ENCODE measurements at places on chromosomes 13 and 19.

- DNase-seq, result no peak
Observed at GRCh38 chr19:17835182-17836006, 12.4 kb downstream of the JAK3 start.

GRCh38 chr19:4200940-4201542, 18.6 kb downstream of the ANKRD24 start:
- DNase-seq, result no peak

DNA sequence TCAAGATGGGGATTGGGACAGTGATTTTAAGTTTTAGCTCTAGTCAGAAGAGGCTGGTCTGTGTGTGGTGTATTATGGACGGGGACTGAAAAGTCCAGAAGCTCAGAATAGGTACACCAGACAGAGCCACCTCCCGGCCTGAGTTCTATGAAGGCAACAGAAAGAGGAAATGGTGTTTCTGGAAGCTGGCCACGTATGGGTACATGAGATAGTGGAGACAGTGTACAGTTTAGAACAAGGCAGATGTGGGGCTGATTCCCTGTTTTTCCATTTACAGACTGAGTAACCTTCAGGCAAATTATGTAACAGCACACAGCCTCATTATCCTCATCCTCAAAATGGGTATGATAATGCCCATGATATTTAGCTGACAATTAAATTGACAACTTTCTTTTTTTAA, 1.3 kb downstream of the ZNF175 start:
- no peak for DNase-seq

GRCh38 chr13:96002322-96003131, 50.7 kb downstream of the UGGT2 start:
- DNase-seq, result no peak

DNA sequence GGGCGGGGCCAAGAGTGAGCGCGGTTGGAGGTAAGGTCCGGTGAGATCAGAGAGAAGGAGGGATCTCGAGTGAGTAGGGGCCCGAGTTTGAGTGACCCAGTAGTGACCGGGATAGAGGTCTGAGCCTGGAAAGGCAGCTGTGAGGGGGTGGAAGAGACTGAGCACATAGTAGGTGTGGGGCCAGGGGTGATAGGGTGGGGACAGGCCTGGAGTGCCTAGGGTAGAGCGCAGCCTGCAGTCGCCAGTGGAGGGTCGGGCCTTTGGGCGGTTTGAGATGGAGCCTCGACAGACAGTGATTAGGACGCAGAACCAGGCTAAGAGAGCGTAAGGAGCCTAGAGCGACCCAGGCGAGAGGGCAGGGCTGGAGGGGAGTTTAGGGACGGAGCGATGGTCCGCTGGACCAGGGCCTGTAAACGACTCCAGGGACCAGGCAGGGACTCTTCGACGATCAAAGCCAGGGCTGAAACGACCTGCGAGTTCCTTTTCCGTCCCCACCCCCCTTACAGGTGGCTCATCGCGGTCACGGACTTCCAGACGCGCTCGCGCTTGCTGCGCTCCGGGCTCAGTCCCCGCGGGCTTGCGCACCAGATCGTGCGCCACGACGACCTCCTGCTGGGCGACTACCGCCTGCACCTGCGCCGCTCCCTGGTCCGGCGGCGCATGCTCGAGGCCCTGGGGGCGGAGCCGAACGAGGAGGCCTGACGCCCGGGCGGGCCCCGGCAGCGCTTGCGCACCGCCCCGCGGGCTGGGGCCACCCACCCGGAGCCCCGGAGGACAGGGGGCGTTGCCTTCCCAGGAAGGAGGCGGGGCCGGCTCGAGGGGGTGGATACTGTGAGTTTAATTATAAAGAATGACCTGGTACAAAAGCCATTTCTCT, 9.4 kb downstream of the C19orf81 start:
- no peak for DNase-seq

GRCh38 chr19:3124630-3125029, 11.2 kb upstream of the GNA15 start:
- no peak for DNase-seq

DNA sequence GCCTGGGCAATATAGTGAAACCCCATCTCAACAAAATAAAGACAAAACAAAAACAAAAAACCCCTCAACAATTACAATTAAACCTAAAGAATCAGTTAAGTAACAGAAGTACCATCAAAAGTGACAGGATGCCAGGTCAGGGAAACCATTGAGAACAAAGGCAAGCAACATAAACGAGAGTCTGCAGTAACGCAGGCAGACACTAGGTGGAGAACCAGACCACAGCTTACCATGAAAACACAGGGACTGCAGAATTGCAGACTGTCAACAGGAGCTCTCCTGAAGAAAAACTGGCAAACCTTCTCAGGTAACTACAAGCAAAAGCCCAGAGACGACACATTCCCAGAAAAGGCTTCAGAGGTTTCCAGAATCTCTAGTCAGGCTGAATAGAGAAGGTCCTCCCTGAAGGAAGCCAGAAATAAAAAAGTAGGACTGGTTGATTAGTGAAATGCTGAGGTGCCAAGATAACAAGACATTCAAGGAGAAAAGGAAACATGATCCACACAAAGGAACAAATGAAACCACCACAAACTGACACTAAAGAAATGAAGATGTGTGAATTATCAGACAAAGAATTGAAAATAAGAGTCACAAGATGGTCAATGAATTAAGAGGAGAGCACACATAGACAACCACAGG, 2.2 kb upstream of the ZNF665 start:
- DNase-seq, result peak; percentile 38

DNA sequence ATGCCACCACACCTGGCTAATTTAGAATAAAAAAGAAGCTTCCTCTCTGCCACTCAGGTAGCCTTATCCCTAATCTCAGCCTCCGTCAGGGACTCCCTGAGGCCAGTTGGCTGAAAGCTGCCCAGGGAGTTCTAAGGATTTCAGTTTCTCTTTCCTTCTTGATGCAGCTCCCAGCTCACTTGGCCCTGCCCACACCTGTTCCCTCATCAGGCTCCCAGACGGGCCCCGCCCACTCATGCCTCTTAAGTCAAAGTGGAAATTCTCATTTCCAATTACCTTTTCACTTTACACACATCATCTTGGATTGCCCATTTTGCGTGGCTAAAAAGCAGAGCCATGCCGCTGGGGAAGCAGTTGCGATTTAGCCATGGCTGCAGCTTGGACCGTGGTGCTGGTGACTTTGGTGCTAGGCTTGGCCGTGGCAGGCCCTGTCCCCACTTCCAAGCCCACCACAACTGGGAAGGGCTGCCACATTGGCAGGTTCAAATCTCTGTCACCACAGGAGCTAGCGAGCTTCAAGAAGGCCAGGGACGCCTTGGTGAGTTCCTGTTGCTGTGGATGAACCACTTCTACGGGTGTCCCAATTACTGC, at the start of gene IFNL1:
TSS of gene IFNL1 (plus strand) at position 353 of the 591 bp plus-strand sequence. CDS start at position 368, 15 bp downstream.
- no peak for DNase-seq

GRCh38 chr19:15251749-15252397, 19.6 kb upstream of the EPHX3 start:
- no peak for DNase-seq

- DNase-seq, result no peak
Observed at GRCh38 chr13:59997976-59998375, 165.8 kb downstream of the DIAPH3 start.

GRCh38 chr19:48616491-48617056, 1.7 kb upstream of the FAM83E start:
- DNase-seq, result no peak

GRCh38 chr19:30254158-30254557, 118.0 kb upstream of the ZNF536 start:
- no peak for DNase-seq

DNA sequence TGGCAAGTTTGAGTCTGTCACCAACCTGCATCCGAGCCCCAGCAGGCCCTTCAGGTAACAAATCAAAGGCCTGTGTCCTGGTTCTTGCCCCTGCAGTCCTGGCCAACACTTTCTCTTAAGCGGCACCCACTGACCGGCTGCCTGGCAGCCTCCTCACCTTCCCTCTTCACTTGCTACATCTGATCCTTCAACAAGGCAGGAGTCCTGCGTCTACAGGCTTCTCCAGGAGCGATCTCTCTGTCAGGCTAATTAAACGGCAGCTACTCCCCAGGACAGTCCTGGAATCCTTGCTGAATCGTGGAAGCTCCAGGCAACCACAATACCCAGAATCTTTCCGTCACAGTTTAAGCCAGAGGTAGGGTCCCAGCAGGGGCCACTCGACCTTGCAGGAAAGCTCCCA, 41.1 kb upstream of the GAS6 start:
- DNase-seq, result no peak

DNA sequence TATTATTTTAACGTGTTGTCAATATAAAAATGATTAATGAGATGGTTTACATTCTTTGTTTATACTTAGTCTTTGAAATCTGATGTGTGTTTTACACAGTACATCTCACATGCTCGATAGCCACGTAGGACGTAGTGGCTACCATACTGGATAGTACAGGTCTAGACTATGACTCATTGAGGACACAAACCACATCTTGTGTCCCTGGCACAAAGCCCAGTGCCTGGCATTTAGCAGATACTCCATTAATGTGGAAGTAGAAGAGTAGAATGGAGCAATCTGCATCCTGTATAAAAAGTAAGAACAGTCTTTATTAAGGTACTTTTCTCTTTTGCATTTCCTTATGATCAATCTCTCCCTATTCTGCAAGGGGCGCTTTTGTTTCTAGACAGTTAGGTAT, 49.0 kb upstream of the FRY start:
- DNase-seq, result no peak

- no peak for DNase-seq
Observed at GRCh38 chr13:80151016-80151415, 189.9 kb downstream of the SPRY2 start.

- no peak for DNase-seq
Observed at GRCh38 chr19:18980432-18981020, 39.5 kb upstream of the HOMER3 start.

- DNase-seq, result no peak
Observed at GRCh38 chr19:47509170-47509847, 5.6 kb downstream of the NAPA start.

DNA sequence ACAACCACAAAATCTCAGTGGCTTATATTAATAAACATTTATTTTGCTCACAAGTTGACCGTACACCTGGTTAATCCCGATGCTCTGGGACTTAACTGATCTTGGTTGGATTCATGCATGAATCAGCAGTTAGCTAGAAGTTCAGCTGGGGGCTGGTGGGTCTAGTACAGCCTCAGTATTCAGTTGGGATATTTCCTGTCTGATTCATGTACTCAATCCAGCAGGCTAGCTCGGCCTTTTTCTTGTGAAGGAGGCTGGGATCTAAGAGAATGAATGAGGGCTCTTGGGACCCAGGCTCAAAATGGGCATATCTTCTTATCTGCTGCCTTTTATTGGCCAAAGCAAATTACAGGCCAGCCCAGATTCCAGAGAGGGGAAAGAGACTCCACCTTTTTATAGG, 178.8 kb downstream of the KCTD12 start:
- DNase-seq, result no peak

DNA sequence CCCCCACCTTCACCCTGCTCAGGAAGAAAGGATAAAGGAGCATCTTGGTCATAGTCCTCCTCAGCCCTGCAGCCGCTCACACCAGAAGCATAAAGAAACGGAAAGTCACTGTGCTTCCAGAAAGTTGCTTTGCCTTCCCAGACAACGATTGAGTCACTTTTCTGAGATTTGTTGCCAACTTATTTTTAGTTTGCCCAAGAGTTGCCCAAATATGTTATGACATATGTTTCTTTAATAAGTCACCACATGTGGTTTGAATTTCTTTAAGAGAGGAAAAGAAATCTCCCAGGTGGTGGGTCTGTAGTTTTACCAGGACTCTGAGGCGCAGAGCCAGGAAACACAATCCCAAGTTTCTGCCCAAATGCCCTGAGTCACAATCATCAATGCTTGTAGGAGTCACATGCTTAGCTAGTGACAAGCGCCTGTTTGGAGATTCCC, 63.4 kb upstream of the LRCH1 start:
- no peak for DNase-seq

DNA sequence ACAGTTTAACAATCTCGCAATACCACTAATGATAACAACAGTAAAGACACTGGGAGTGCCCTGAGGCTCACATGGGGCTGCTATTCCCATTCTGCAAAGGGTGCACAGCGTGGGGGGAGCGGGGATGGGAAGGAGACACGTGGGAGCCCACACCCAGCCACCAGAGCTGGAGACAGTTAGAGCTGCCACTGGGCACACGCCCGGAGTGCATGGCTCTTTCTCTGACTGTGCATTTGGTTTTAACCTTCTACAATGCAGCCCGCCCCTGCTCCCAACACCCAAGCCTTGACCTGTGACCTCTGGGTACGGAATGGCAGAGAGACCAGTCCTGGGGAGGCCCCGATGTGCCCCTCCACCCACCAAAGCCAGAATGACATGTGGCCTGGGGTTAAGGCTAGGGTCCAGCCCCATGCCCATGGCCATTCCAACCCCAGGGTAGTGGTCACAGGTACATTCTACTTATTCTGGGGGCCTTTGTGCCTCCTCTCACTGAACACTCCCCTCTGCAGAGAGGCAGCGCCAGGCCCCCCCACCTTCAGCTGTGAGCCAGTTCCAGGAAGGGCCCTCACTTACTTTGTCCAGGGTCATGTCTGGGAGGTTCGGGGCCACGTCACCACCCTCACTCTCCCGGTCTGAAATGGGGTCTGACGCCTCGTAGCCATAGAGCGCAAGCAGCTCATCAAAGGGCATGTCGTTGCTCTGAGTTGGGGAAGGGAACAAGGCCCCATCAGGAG, 17.1 kb downstream of the MIER2 start:
- no peak for DNase-seq

DNA sequence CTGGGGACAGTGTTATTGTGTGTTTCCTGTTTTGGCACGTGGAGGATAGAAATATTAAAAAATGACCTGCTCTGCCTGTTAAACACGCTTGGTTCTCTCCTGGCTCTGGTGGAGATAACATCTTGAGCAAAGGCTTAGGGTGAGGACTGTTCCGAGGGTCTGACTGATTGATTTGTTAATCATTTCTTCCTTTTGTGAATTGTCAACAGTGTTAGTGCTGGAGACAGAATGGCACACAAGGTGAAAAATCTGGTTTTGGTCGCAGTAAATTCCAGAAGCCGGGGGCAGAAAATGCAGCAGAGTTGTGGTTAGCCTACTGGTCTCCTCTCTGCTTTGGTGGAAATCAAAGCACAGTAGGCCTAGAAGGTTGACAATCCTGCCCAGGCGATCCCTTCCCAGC, 163.6 kb downstream of the FGF9 start:
- no peak for DNase-seq

- no peak for DNase-seq
Observed at GRCh38 chr19:7975037-7975436, 30.4 kb downstream of the ELAVL1 start.

DNA sequence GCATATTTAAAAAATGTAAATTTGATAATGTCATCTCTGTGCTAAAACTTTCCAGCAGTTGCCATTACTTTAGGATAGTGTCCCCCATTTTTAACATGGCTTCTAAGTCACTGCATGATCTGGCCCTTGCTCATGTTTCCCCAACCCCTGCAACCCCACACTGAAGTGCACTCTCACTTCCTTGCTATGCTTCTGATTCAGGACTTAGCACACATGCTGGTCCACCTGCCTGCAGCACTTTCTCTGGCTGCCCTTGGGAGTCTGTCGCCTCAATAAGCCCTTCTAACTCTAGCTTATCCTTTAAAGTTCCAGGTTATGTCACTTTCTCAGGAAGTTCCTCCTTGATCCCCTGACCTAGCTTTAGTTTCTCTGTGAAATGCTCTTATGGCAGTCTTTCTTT, 241.0 kb downstream of the POSTN start:
- no peak for DNase-seq

GRCh38 chr19:5976768-5977167, 1.2 kb downstream of the RANBP3 start:
- no peak for DNase-seq

GRCh38 chr13:48302871-48303358, 636 bp upstream of the RB1 start:
- DNase-seq, result no peak

- no peak for DNase-seq
Observed at GRCh38 chr13:36919833-36920615, at the start of gene SMAD9. Gene SMAD9 (minus strand): TSS chr13:36920238. CDS start chr13:36879689, 40,549 bp downstream.

Measured in stimulated activated CD8-positive, alpha-beta memory T cell treated with anti-CD3 and anti-CD28 coated beads, Interleukin-4, amount 100 ng/mL, for 4 hours (primary cell).